Colonic mucosa (tissue), 4 donors: ENCODE measurements at places on chromosomes 12 and 14. TPM values are rescaled to one million over a fixed set of nuclear protein-coding genes. Genes with fewer than 3 reads are reported as not detected.

GRCh38 chr12:25787701-25788100 lies 170.8 kb upstream of the RASSF8 start:
- DNase-seq, result no peak

DNA sequence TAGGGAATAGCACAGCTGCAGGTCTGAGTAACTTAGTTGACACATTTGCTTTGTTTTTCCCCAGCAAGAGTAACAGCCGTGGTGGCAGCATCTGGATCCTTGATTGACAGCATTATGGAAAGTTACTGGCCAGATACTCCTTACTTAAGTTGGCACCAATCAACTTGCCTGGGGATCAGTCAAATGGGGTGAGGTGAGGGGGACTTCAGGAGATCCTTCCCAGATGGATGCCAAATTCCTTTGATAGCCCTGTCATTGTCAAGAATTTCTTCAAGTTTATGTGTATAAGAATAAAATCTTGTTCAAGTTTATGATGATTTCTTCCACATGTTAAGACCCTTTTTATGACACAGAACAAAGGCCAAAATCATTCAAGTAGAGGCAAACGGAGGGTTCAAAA lies 618.4 kb downstream of the SLC6A15 start:
- DNase-seq, result no peak

- no peak for DNase-seq
These were observed 191.9 kb downstream of the SOX5 start for GRCh38 chr12:23757541-23757962.

DNA sequence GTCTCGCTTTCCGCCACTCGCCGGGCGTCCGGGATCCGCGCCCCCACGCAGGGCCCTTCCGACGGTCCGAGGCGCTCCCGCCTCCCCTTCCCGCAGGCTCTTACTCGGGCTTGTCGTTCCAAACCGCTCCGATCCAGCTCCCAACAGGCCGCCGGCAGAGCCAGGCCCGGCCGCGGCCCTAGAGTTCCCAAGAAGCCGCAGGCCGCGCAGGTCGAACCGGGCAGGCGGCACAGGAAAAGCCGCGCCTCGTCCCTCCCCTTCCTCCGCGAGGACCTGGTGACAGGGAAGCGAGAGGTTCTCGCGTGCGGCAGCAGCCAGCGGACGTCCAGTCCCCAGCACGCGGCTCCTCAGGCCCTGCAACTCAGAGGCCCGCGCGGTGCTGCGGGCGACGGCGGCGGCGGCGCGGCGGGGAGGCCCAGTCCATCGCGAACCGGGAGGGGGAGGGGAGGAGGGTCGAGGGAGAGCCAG lies 272 bp downstream of the HECTD1 start:
- peak; percentile 95 for DNase-seq

Gene VRTN
- 0.30 TPM for total RNA-seq

GRCh38 chr12:92921877-92922276 lies 7.2 kb downstream of the EEA1 start:
- no peak for DNase-seq

DNA sequence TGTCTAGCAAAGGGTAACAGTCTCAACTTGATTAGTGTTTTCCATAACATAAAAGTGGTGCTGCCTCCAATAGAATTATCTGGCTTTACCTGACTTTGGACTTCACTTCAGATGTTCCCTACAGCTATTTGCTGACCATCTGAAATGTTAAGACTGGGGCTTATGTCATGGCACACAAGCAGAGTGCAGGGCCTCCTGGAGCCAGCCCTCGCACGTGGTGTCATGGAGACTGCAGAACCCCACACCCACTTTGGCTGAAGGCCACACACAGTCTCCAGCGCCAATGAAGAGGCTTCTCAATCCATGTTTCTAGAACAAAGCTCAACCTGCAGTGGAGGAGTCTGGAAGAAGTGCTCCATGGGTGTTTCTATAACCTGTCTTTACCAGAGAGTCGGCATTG lies 169.6 kb upstream of the FRMD6 start:
- no peak for DNase-seq

Gene CDH24
- 11.4 TPM for total RNA-seq

DNA sequence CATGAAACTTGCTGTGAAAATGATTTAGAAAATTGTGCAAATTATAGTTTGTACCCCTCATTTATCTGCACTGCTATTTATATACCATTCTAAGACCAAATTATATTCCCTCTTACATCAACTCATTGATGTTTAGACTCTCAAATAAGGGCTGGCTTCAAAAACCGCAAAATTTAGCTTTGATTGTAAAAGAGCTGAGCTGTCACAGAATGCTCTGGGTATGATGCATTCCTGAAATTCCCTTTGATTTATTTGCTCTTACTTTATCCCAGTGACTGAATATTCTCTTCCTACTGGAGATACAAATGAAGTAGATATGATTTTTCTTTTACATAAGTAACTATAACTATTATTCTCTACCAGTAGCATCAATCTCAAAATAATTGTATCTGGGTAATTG lies 78.0 kb upstream of the TMTC2 start:
- DNase-seq, result no peak

DNA sequence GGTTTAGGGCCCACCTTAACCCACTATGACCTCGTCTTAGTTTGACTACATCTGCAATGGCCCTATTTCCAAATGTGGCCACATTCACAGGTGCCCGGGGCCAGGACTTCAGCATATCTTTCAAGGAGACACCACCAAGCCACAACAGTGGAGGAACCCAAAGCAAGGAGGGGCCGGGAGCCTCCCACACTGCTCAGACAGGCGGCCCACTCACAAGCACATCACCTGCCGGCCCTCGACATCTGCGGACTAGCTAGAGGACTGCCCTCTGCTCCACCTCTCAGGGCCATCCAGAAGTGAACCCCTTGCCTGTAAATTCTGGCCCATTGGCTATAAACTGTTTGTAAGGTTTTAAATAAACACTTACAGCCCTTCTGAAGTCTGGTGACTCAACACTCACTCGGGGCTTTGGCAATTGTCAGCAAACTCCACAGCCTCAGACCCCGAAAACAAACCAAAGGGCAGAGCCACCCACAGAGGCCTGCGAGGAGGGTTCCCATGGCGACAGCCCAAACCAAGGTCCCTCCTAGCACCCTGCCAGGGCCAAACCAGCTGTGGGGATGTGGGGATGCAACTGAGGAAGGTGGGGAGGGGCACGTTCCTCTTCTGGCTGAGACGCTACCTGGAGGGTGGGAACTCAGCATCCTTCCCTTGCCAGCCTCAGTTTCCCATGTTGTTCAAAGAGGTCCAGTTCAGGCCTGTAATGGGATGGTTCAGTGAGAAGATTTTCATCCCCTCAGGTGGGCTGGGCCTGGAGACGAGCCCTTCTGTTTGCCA lies 95.8 kb downstream of the DICER1 start:
- DNase-seq, result no peak

Gene BTG1
- total RNA-seq, result 152 TPM

Gene RAPGEF3
- total RNA-seq, result 10.1 TPM

GRCh38 chr14:106620368-106620767 lies 1094.0 kb downstream of the TMEM121 start:
- no peak for DNase-seq

DNA sequence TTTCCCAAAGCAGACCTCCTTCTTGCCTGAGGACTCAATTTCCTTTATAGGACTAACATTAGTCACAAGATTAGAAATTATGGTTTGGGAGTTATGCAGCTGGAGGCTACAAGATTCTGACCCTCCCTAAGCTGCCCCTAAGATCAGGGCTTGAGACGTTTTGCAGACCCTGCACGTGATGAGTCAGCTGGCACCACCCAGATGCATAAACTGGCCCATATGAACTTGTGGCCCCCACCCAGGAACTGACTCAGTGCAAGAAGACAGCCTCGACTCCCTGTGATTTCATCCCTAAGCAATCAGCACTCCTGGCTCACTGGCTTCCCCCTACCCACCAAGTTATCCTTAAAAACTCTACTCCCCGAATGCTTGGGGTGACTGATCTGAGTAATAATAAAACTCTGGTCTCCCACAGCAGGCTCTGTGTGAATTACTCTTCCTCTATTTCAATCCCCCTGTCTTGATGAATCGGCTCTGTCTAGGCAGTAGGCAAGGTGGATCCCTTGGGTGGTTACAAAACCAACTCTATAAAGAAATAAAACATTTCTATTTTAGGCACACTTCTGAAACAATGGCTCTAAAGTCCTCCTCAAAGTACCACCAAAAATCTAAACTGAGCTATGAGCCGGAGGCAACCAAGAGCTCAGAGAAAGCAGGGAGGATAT lies 233.4 kb downstream of the TMEM132D start:
- DNase-seq, result no peak

Gene IL31
- not detected for total RNA-seq

Gene POTEM
- total RNA-seq, result not detected

DNA sequence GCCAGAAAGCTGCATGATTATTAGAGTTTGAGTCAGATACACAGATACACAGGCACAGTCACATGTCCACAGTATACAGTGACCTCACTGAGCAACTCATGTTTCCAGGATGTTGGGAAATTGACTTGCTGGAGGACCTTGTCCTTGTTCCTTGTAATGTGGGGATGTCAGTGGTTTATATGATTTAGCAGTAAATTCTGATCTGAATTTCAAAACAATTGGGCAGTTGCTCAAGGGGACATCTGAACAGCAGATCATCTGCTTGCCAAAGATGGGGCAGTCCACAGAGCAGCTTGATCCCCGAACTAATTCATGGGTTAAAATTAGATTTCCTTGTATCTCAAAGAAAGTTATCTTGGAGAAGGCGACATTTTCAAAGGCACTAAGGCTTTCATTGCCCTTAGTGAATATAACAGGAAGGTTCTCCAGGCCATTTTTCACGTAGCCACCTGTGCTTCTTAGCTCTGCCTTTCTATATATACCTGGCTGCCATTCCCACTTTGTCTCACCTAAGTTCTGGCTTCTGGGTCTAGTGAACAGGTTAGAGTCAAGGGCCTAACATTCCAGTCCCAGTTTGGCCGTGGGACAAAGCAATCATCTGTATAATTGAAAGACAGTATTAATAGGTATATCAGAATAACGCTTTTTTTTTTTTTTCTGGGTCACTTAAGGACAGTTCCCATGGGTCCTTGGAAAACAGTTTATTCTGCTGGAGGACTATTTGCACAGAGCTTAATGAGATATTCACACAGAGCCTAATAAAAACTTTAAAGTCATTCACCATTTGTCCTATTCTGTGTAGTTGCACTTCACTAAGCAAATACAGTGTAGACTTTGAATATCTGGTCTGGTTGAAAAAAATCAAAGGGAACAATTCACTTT lies 64.9 kb upstream of the STRN3 start:
- peak; percentile 52 for DNase-seq

Gene AQP6
- total RNA-seq, result not detected

DNA sequence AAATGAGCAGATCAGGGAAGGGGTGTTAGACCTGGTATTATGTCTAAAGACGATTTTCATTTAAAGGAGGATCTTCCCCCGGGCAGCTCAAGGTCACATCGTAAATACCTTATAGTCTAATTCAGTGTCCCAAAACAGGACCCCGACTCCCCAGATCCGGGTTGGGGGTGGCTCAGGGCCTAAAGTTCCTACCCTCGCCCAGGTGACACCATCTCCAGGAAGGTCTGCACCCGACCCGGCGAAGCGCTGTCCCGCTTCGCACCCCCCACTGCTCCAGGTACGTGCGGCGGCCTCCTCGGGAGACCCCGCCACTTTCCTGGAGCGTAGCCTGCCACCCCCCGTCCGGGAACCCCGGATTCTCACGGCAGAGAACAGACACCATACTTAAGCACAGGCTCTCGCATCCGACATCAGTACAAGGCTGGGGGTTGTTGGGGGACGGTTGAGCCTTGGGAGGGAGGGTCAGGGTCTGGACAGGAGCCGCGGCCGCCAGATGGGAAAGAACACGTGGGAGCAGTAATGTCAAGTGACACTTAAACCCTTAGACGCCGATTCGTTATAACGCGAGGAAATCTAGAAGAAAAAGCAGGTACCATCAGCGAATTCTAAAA lies 556 bp downstream of the TIMM9 start:
- DNase-seq, result peak; percentile 67

DNA sequence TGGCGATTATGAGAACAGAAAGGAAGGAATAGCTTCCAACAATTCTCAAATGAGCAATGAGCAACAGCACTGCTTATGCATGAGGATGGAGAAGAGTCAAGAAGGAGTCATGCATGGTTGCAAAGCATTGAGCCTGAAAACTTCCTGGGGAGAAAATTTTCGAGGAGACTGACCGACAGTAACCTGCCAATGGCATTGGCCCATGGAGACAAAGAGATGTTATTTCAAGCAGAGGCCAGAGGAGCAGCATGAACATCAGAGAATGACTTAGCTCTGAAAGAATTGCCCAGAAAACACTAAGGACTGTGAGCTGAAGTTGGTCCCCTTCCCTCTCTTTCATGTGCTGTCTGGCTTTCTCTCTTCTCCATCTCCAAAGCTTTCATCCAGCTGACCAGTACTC lies 343.4 kb downstream of the ADAMTS20 start:
- DNase-seq, result no peak

DNA sequence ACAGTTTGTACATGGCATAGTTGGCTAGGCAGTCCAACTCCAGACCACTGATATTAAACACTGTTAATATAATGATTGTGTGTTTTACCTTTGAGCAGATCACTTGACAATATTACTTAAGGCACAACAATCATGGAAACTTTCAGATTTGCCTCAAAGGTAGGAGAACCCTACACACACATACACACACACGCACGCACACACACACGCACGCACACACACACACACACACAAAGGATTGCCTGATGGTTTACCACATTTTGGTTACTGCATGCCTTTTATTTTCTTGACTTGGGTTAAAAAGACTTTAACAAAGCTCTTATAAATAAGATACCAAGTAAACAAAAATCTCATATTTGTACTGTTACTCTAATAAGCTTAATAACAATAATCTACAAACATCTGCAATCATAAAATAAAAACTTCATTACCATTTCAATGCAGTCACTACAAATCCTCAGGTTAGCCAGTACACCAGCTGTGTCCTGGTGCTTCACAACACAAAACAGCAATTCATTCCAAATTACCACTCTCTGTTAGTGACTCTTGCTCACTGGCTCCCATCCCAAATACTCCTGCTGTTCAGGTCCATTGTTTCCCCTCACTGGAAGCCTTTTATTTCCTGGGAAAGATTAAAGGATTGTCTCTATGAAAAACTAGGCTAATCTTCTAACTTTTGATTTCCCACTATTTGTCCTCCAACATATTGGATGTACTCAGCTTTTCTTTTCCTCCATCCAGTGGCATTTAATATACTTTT lies 175.2 kb upstream of the ATP2B1 start:
- DNase-seq, result no peak

DNA sequence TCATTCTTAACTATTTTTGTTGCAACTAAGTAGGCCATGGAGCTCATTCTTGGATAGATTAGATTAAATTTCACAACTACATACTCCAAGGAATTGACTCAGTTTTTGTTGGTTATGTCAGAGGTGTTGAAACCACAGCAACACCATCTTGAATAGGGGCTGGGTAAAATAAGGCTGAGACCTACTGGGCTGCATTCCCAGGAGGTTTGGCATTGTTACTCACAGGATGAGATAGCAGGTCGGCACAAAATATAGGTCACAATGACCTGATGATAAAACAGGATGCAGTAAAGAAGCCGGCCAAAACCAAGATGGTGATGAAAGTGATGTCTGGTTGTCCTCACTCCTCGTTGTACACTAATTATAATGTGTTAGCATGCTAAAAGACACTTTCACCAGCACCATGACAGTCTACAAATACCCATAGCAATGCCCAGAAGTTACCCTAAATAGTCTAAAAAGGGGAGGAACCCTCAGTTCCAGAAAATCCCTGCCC lies 20.9 kb downstream of the DMAC2L start:
- no peak for DNase-seq

- DNase-seq, result no peak
These were observed 155.0 kb upstream of the RTL1 start for GRCh38 chr14:101058571-101058970.

Gene HOXC11
- total RNA-seq, result not detected

Gene ACOT4
- total RNA-seq, result 2.9 TPM

GRCh38 chr12:93456077-93456476 lies 11.2 kb upstream of the MRPL42 start:
- DNase-seq, result no peak
